OCI-LY7 (cell line): ENCODE measurements at places on chromosomes 7 and 10.

DNA sequence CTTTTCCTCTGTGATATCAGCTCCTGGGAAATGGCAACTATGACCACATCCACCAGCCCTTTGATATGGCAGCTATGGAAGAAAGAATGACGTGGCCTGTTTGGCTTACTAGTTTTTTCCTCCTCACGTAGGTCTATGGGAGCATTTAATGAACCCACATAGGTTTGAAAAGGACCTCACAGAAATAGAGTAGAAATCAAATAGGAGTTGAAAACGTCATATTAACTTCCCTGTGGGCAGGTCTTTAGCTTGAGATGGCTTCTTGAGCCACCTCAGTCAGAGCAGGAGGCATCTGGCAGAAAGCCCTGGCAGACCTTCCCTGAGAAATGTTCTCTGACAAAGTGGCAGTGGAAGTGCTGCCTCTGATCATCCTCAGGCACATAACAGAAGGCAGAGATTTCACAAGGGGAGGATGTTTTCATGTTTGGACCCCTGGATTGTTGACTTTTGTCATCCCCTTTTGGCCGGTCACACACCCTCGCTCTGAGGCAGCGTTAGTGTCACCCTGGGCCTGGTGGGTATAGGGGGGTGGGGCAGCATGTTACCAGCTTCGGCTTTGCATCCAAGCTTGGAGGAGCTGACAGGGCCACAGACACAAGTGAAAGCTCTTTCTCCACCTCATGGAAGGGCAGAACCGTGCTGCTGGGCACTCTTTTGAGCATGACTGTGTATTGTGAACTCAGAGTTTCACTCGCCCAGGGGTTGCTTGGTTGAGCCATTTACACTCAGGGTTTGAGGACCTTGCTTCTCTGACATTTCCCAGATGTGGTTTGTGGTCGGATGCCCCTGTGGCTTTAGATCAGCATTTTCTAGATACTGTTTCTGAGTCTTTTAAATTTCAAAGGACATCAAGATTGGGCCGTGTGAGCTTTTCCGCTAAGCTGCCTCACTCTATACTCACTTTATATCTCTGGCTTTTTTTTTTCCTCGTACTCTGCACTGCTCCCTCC lies 184.2 kb downstream of the STK31 start:
- no peak for DNase-seq

- DNase-seq = no peak
Measured at GRCh38 chr7:123979876-123980275, 53.0 kb downstream of the TMEM229A start.

DNA sequence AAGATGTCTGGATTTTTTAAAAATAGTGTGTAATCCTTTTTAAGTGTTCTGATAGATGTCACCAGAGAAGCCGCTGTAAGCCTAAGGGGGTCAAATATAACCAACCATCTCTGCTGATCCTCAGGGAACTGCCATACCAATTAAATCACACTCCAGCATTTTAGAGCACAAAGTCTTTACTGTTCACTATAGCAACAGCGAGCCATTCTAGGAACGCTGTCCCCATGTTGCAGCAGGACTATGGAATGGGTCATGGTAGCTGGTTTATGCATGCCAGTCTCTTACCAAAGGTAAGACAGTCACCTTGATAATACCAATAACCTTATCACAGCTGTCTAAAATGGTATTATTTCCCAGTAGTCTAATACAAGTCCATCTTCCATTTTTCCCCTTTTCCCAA lies 33.5 kb downstream of the TRIM24 start:
- DNase-seq = no peak

GRCh38 chr7:48300301-48300700 lies 129.0 kb downstream of the ABCA13 start:
- no peak for DNase-seq

- DNase-seq = no peak
Measured at GRCh38 chr10:21157664-21158063, 260.6 kb upstream of the NEBL start.

DNA sequence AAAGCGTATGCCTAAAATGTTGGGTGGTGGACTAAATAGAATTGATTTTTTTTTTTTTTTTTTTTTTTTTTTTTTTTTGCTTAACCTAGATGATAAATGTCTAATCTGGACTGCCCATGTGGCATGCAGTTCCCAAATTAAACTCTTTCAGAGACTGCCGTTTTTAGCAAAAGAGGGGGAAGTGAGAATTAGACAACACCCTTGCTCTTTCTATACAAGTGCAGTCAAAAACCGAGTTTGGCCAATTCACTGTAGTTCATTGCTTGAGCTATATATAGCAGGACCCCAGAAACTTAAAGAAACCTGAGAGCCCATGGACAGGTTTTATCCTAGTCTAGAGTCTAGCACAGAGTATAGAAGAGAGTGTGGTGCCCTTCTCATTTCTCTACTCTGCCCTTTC lies 141.9 kb downstream of the GRM3 start:
- DNase-seq = no peak

GRCh38 chr7:76065016-76065612 lies 17.2 kb downstream of the MDH2 start:
- DNase-seq = no peak

- no peak for DNase-seq
Measured at GRCh38 chr10:9096288-9096687, 1041.8 kb downstream of the GATA3 start.

- DNase-seq = no peak
Measured at GRCh38 chr7:113283861-113284260, 165.5 kb upstream of the SMIM30 start.

DNA sequence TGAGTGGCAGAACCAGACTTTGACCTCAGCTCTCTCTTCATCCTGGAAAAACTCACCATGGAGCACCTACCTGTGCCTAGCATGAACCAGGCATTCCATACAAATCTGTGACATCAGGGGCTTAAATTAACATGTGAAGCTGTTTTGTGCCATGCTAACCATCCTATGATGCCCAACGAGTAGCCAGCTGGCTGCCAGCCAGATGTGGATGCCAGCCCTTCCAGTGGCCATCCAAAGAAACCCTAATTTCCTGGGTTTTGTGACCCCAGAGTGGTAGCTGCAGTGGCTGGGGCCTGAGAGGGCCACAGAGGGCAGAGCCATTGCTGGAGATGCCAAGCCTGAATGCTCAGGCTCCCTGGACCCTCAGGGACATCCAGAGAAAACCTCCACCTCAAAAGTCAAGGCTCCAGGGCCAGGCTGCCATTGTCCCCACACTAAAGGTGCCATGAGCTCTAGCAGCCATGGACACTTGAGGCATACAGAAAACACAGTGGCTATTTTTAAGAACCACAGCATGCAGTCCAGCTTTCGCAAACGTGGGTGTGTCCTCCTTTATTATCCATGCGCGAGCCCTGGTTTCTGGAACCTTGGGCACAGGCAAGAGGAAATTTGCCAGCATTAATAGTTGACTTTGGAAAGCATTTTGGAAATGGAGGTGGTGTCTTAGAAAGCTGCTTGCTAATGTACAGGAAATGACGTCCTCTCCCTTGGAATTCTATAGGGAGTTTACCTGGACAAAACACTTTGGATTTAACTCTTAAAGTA lies 6.0 kb downstream of the CPXM2 start:
- no peak for DNase-seq

DNA sequence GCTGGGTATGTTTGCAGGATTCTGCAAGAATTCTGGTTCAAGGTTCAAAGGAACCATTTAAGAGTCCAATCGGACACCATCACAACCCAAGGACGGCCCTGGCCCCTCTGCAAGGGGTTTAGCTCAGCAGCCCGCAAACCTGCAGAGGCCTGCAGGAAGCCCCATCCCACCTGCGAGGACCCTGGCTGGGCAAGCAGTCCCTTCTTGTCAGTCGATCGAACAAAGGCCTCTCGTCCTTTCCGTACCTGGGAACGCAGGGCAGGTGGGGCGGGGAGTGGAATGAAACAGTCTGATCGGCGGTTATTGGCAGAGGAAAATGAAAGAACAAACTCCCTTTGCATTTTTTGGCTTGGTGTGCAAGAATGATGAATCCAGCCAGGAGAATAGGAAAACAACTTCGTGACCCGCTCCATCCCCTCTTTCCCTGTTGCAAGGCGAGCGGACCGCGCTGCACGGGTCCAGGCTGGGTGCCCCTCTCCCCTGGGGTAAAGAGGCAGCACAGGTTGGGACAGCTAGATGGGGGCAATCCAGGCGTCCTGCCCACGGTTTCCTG lies 73.7 kb downstream of the INSIG1 start:
- no peak for DNase-seq

DNA sequence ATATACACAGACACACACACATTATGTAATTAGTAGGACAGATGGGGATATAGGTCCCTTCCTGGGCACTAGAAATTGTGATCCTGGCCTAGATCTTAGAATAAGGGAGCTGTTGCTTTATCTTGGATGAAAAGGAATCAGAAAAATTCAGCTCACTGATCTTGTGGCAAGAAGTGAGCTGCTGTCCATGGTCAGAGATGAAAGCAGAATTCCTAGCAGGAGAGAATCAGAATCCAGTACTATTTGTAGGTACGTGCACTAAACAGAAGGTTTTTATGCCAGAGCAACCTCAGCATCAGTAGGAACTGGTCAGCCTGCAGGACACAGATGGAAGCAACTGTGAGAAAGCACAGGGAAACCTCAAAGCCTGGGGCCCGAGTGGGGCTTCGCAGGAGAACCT lies 549.2 kb upstream of the POM121L12 start:
- DNase-seq = no peak

DNA sequence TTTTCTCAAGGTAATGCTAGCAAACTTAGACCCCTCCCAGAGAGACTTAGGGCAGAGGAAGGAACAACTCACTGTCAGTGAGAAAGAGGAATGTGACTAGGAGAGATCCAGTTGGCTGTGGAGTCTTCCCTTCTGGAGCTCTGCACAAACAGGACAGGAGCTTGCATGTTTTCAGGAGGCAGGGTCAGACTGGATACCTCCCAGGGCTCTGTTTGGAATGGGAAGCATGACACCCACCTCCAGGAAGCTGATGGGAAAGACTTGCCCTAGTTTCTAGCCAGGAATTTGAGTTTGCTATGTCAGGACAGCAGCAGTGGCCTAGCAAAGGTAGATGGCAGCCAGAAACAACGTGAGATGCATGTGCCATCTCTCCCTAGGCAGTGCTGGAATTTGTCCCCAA lies 40.6 kb downstream of the GHRHR start:
- DNase-seq = no peak

GRCh38 chr7:85454904-85455303 lies 268.0 kb upstream of the SEMA3D start:
- DNase-seq = no peak

GRCh38 chr7:137439829-137440825 lies 96.6 kb upstream of the PTN start:
- DNase-seq = no peak

DNA sequence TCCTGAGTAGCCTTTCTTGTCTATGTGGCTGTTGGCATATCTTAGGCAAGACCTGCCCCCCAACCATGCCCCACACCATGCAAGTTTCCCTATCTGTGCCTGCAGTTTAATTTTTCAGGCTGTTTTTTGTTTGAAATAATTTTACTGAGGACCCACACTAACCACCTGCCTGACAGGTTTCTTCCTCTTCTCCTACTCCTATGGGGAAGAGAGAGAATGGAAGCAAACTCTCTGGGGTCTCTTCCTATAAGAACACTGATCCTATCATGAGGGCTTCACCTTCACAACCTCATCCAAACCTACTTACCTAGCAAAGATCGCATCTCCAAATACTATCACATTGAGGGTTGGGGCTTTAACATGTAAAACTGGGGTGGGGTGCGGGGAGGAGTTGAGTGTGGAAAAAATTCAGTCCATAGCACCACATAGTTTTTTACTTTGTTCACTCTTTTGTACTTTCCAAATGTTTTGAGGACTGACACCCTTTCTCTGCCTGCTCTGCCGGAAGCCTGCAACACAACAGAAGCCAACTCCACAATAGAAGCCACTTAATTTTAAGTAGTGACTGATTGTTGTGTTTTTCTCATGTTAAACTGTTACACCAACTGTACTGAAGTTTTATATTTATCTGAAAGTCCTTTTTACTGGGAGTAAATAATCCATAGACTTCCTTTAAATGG lies 67.2 kb upstream of the CSTF2T start:
- DNase-seq = no peak

DNA sequence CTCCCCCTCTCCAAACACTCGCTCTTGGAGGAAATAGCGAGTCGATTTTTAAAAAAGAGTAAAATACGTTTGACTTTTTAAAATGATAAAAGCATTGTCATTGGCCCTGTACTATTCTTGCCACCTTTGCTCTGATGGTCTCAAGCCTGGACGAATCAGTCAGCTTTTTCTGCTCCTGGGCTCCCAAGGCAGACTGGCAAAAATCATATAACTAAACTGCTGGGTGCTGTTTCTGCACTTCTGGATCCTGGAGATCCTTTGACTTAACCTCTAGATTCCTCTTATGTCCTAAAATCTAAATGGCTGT lies 1.8 kb downstream of the TPST1 start:
- no peak for DNase-seq

GRCh38 chr10:7428673-7429350 lies 18.0 kb upstream of the SFMBT2 start:
- no peak for DNase-seq

DNA sequence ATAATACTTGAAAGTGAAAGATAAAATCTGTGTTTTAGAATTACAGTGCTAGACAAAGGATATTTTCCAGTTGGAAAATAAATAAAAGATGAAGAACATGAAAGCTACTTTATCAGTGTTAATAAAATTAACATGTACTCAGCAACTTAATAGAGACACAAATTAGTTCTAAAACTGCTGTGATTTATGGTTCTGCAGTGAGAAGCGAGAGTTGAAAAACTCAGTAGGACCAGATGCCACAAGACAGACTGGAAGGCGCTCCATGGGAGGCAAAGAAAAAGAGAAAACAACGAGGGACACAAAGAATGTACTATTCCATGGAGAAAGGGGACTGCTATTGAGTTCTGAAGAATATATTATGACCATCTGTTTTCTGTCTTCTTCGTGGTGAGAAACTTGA lies 590.4 kb downstream of the PHTF2 start:
- no peak for DNase-seq

GRCh38 chr10:85492684-85493083 lies 873.9 kb downstream of the GRID1 start:
- DNase-seq = no peak

DNA sequence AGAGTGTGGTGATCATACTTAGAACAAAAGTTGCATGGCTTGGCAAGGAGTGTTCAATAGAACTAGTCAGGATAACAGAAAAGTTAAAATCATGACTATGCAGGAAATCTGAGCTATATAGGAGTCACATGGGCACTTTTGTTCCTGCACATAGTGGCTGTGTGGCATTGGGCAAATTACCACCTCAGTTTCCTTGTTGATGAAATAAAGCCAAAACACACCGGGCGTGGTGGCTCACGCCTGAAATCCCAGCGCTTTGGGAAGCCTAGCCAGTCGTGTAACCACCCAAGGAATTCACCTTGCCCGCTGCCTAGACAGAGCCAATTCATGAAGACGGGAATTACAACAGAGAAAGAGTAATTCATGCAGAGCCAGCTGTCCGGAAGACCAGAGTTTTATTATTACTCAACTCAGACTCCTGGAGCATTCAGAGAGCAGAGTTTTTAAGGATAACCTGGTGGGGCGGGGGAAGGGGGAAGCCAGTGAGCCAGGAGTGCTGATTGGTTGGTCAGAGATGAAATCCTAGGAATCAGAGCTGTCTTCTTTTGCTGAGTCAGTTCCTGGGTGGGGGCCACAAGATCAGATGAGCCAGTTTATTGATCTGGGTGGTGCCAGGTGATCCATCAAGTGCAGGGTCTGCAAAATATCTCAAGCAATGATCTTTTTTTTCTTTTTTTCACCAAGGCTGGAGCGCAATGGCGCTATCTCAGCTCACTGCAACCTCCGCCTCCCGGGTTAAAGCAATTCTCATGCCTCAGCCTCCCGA lies 6.4 kb upstream of the MKRN1 start:
- DNase-seq = no peak

- DNase-seq = no peak
Measured at GRCh38 chr10:79053481-79054202, 15.1 kb upstream of the ZMIZ1 start.
